Left renal cortex interstitium (tissue), 4 donors: ENCODE measurements at places on chromosomes 7 and 10. TPM values are rescaled to one million over a fixed set of nuclear protein-coding genes. Genes with fewer than 3 reads are reported as not detected.
A peak's percentile ranks its signal among the peaks of the same experiment; 100 is the strongest.

- no peak for DNase-seq
These were observed 15.1 kb downstream of the LRRC20 start for GRCh38 chr10:70367195-70367796.

DNA sequence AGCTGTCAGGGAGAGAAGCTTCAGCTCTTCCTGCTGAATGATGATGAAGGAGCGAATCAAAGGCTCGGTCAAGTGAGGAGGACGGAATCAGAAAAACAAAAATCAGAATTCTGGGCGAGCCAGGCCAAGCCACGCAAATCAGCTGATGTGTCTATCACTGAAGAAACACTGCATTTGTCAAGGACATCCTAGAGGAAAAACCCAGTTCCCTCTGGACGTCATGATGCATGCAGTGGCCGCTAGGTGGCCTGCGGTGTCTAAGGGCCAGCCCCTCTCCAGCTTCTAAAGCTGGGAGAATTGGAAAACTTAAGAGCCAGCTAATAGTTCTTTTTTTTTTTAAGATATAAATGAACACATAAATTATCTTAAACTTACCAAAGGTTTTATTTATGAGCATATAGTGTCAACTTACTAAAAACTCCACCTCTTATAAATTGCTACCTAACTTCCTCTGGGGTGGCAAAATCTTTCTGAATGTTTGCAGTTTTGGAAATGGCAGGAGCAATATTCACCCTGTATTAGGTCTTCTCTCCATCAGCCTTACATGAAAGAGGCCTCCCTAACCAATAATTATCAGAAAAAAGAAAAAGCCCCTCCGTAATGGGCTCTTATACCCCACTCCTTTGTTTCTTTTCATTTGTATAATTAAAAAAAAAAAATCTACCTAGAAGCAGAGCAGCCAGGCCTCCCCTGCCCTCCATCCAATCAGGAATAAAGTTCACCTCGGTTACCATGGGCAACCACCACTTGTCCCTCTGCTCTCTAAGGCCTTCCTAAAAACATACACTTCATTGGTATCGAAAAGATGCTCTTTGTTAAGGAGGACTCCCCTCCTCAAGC, 186.8 kb downstream of the USP6NL start:
- DNase-seq, result no peak

GRCh38 chr7:2734751-2735571, 47.0 kb downstream of the AMZ1 start:
- DNase-seq, result no peak

DNA sequence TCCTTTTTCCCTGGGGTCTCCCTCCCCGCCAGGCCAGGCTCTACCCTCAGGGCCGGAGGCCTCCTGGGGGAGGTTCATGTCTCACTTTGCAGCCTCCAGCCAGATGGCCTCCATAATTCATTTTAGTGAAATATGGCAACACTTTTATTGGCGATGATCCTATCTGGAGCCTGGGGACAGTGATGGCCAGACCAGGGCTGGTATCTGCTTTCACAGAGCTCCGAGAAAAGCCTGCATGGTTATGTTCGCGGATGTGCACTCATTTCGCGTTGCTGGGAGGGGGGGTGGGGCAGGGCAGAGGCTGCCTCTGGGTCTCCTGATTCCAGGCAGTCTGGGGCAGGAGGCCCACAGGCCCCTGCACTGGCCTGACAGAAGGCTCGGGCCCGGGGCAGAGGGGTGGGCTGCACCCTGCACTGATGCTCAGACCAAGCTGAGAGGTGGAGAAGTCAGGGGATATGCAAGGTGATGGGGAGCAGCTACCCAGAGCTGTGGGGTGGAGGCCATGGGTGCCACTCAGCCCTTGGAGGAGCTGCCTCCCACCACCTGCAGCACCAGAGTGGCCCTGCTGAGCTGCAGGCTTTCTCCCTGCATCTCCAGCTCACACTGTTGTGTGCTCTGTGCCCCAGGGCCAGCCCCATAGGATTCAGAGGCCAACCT, 85.3 kb upstream of the RET start:
- no peak for DNase-seq

DNA sequence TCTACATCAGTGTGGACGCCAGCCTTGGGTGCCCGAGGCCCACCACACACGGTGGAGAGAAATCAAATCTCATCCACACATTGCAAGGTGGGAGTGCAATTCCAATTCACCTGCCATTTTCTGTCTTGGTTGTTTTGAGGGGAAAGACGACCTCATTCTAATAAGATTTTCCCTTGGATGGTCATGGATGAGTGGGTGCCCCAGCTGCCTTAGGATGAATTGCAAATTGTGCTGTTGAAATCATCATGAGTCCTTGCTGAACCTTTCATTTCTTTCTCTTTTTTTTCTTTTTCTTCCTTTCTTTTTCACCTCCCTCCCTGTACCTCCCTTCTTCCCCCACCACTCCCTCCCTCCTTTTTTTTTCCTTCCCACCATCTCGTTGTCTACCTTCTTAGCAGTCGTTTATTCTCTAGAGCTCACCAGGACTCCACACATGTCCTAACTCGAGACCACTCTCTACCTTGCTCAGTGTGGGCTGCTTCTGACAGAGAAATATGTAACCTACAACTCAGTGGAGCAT, 266.9 kb upstream of the NFE2L3 start:
- DNase-seq, result no peak

GRCh38 chr10:132374176-132374575, 22.8 kb upstream of the PWWP2B start:
- DNase-seq, result no peak

- DNase-seq, result no peak
These were observed 3.3 kb upstream of the CYP51A1 start for GRCh38 chr7:92137557-92137956.

DNA sequence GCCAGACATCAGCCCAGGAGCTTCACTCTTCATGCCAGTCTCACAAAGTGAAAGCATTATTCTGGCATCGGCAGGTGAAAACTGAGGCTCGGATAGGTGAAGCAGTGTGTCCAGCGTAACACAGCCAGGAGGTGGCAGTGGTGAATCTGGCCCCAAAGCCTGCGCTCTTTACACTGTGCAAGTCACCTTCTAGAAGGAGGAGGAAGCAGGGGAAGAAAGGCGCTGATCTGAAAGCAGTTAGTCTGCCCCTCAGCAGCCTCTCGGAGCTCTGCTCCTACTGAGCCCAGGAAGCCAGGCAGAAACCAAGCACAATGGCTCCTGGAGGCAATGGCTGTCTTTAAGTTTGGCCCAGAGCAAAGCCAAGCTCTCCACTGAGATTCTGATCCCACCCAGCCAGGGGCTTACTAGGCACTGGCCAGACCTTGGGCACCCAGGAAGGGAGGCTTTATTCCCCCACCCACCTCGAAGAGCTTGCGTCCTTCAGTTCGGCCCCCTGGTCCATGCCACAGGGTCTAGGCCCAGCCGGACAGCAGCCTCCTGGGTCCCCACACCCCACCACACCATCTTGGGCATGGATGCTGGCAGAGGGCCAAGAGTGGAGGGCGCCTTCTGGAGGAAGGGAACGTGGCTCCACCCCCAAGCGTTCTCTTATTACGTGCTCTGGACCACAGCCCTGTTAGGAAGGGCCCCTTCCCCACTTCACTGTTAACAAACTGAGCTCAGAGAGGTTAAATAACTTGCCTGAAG, 104.5 kb downstream of the GRID1 start:
- DNase-seq, result no peak

DNA sequence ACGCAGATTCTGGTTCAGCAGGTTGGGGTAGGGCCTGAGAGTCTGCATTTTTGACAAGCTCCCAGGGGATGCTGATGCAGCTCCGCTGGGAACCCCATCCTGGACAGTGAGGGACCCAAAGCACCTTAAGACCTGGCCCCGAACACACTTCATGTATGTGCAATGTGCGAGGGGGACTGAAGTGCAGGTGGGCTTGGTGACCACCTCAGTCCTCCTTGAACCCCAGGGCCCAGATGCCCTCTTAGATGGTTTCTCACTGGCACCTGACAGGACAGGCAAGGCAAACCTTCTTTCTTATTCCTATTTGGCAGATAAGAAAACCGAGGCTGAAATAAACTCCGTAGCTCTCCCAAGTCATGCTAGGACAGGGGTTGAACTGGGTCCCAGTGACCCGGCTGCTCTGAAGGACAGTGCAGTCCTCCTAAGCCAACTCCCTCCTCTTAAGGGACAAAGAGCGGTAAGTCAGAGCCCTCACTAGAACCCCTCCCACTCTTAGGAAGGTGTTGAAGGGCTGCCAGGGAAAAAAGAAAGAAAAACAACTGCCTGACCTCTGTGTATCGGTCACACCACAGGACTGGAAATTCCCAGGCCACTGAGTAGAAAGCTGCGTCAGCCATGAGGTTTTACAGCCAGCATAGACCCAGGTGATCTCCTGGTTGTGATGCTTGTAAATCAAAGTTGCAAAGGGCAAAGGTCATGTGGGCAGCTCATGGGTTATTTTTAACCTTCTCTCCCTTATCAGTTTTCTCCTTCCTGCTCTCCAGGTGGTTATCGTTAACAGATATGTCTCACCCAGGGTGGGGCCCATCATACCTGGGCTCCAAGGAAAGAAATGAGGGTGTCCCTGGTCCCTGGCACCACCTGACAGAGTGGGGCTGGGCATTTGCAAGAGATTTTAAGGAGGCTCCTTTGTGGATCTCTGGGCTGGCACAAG, 90.9 kb upstream of the SMNDC1 start:
- no peak for DNase-seq

- DNase-seq, result no peak
These were observed 197.4 kb downstream of the JCAD start for GRCh38 chr10:29861811-29862505.

GRCh38 chr10:62805231-62806099, 945 bp downstream of the ADO start:
- peak; percentile 29 for DNase-seq

DNA sequence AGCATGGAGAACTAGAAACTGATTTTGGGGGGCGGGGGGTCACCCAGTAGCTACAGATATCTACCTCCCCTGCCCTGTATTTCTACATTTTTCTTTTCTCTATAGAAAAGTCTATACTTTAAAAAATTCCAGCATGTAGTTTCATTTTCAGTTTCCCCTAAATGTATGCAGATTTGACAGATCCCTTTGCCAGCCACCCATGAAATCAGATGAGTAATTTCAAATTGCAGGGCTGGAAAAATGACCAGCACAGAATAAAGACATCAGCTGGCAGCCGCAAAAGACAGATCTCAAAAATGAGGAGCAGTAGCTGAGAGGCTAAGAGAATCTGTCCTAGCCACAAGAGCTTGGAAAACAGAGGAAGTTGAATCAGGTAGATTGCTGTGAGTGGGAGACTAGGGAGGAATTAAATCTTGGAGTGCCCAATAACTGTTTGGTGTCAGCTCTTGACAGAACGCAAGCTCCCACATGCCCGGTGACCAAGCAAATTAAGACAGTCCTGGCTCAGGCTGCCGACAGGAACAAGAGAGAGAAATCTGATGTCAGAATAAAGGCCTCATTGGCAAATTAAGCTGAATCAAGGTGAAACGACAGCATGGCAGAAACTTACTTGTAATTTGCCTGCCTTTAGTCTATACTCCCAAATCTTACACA, 24.5 kb downstream of the ADRB1 start:
- no peak for DNase-seq

GRCh38 chr10:30357806-30358205, 8.7 kb upstream of the MTPAP start:
- DNase-seq, result no peak

GRCh38 chr10:71740069-71740653, 20.6 kb upstream of the C10orf105 start:
- DNase-seq, result no peak

DNA sequence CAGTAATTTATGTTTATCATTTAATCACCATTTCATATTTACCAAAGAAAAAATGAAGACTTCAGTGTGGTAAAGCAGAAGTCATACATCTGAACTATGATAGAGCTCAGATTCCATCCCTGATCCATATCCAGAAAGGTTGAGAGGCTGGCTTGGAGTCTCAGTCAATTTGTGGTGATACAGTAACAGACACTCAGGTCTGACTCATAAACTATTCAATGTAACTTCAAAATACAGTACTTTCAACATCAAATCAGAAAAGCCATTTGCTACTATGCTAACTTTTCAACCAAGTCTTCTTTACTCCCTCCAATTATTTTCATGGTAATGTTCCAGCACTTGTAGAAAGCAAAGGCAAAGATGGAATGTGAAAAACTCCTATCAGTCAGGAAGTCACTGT, 190.4 kb downstream of the HDAC9 start:
- no peak for DNase-seq

DNA sequence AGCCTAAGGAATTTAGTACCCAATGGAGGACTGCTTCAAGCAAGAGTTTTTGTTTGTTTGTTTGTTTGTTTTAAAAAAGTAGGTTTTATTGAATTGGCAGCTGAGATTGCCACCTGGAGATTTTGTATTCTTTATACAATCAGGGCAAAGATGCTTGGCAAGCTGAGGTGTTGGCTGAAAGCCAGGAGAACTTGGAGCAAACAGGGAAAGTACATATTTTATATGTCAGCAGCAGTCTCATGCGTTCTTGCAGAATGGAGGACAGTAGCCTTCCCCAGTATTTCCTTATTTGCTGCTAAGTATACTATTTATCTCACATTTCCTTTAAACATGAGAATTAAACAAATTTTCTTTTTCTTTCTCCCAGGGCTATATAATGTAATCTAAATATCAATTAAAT, 22.6 kb upstream of the ICA1 start:
- no peak for DNase-seq

DNA sequence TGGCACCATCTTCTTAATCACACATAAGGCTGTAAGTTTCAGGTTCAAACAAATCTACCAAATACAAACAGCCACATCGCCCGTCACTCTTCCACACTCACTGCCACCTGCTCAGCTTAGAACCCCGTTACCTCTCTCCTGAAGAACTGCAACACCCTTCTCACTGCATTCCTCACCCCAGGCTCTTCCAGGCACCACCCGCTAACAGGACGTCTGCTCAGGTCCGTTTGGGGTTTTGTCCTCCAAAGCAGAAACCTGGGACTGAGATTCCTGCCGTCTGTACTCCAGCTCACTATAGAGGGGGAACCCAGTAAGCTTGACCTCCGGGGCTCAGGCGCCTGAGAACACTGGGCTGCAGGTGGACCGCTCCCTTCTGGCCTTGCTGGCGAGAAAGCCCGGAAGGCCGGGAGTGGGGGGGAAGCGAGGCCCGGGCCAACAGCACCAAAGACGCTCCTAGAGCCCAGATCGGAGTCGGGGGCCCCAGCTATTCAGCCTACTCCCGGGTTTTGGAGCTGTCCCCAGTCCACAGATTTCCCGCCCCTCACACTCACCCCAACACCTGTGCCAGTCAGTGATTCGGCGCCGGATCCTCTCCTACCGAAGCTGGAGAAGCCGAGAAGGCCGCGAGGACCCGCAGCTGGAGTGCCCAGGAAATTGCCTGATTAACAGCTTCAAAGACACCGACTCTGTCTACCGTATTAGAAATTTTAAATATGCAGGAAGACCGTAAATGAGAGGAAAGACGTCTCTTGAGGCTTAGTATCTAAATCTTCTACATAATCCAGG, at the start of gene AP3M1:
Gene AP3M1 (minus strand): TSS at position 625 of the 786 bp plus-strand sequence. CDS start 12,449 bp downstream, outside the sequence.
- no peak for DNase-seq

- no peak for DNase-seq
These were observed 4.9 kb downstream of the MAT1A start for GRCh38 chr10:80284522-80284921.

Gene GPR158
- 0.27 TPM for polyA plus RNA-seq

Gene PRKAR2B
- 37.7 TPM for polyA plus RNA-seq

Gene NCAPG2
- 23.7 TPM for polyA plus RNA-seq

Gene SPDYE5
- 0.76 TPM for polyA plus RNA-seq

Gene PAX4
- polyA plus RNA-seq, result not detected

Gene PVRIG
- polyA plus RNA-seq, result 2.1 TPM

Gene KCNH2
- polyA plus RNA-seq, result 15.4 TPM

Gene HIP1
- 34.0 TPM for polyA plus RNA-seq
